ENCODE measurements at places on chromosomes 6 and 20.

DNA sequence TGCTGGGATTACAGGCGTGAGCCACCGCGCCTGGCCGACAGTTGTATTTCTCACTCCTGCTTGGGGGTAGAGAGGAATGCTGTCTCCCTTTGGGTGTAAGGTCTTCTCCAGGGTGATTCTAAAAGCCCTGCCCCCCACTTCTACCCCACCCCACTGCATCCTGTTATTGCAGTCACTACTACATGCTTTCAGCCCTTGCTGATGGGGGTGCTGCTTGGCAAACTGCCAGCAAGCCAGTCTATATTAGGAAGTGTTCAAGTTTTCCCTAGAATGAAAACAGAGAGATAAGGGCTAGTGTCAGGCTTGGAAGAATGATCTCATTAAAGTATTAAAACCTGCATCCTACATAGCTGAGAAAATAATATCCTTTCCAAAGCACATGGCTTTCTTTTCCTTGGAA is 31.3 kb downstream of the TTI1 start:
- DNase-seq, result no peak

DNA sequence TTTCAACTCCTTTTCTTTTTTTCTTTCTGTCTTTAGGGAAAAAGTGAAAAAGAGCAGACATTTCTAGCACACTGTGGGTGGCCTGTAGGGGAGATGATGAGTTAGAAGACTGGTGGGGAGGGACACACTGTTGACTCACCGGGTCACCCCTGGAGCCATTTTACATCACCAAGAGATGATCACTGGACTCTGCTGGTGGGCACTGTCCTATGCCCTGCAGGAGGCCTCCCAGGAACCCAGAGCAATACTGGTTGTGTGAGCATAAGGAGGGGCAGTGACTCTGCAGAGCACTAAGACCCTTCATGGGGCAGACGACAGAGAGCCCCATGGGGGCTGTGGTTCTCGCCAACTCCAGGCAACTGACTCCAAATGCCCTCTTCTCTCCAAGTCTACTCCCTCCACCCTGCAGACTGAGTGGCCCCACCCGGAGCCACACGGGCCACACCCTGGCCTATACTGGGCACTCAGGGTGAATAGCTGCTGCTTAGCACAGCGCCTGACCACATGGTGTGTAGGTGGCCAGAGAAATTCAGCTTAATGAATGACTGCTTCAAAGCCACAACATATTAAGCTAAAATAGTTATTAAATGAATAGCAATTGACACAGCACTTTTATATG is 177.5 kb downstream of the CDC5L start:
- no peak for DNase-seq

GRCh38 chr6:101853231-101854085 is 459.9 kb downstream of the GRIK2 start:
- no peak for DNase-seq

- DNase-seq, result no peak
Measured at GRCh38 chr20:32580970-32581838, 3.9 kb downstream of the NOL4L start.

GRCh38 chr20:47406849-47407682 is 50.6 kb upstream of the ZMYND8 start:
- no peak for DNase-seq

- no peak for DNase-seq
Measured at GRCh38 chr6:96715608-96716007, 121.7 kb downstream of the GPR63 start.

GRCh38 chr20:14488212-14488611 is 150.8 kb upstream of the FLRT3 start:
- no peak for DNase-seq

DNA sequence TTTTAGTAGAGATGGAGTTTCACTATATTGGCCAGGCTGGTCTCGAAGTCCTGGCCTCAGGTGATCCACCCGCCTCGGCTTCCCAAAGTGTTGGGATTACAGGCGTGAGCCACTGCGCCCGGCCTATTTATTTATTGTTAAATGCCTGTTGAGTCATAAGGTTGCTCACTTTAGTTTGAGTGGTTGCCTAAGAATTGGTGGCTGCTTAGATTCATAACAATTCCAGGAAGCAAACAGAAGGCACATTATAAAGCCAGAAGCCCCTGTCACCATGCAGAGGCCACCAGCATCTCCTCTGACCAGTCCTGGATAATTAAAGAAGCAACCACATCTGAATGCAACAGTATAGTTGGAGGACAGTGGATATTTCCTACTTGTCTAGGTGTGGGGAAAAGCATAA is 24.0 kb upstream of the ARMH2 start:
- DNase-seq, result no peak

- no peak for DNase-seq
Measured at GRCh38 chr6:145723646-145724045, 11.7 kb downstream of the EPM2A start.

DNA sequence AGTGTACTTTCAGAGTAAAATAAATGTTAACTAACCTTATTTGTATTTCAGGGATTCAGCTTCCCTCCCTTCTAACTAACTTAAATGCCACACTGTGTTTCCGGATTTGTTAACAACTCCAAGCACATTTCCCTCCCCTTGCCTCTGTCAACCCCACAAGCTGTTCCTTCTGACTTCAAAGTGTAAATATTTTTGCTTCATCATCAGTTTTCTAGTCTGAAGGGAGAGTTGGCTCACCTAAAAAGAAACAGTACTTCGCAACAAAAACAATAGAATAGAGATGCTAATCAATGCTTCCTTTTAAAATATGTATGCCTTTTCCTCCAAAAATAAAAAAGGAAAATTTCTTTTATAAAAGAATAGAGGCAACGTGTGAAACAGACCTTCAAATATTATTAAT is 132.6 kb downstream of the THEMIS start:
- DNase-seq, result no peak

GRCh38 chr20:20303742-20304141 is 64.2 kb upstream of the INSM1 start:
- no peak for DNase-seq

DNA sequence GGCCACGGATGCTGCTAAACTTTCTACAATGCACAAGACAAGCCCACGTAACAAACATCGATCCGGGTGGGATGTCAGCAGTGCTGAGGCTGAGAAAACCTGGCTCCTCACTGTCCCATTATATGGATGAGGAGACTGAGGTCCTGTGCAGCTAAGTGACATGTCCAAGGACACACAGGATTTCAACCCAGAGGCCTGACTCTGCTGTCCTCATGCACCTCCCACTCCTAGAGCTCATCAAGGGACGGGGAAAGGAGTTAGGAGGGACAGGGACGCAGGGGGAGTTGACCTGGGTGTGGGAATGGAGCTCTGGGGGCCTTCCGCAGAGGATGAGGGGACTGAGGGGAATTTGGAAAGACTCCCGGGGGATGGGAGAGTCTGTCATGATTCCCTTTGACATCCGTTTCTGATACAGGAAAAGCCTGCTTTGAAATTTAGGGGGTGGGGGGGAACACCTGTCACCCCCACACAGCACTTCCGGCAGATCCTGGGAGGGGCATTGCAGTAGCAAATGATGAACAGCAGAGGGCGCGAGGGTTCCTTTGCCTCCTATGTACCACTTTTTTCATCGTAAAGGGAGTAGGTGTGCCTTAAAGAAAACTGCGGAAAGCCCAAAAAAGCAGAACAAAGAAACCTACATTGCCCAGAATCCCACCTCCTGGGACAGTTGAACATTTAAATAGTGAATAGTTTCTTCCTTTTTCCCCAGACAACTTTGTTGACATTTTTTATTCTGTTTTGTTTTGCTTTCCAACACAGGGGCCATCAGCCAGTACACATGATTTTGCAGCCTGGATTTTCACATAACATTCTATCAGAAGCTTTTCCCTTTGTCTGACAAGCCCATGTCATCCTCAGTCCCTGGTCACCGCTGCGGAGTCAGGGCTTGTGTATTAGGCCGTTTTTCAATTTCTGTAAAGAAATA is 48.6 kb downstream of the SLC2A10 start:
- peak; percentile 62 for DNase-seq

- no peak for DNase-seq
Measured at GRCh38 chr6:149130508-149130907, 187.0 kb upstream of the TAB2 start.

GRCh38 chr6:2407525-2407924 is 162.1 kb upstream of the GMDS start:
- DNase-seq, result no peak

DNA sequence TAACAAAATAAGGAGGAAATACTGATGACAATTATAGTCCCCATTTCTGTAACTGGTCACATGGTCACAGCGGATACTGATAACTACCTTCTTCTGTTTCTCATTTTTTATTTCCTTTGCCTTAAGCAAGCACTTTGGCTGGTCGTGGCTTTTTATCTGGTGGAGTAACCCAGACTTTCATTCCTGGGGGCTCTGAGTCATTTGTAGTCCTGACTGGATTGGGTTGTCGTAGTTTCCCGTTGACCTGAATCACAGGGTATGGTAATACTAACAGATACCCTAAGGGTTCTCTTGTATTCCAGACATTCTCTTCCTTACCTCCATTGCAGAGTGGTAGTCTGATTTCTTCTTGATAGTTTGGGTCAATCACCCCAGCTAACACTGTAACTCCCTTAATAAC is 500.3 kb upstream of the ADGRB3 start:
- DNase-seq, result no peak

GRCh38 chr20:50054231-50054547 is 58.8 kb downstream of the UBE2V1 start:
- no peak for DNase-seq

GRCh38 chr6:146984251-146984924 is 219.8 kb upstream of the STXBP5 start:
- DNase-seq, result no peak
